ENCODE measurements at places on chromosomes 6 and 20.

DNA sequence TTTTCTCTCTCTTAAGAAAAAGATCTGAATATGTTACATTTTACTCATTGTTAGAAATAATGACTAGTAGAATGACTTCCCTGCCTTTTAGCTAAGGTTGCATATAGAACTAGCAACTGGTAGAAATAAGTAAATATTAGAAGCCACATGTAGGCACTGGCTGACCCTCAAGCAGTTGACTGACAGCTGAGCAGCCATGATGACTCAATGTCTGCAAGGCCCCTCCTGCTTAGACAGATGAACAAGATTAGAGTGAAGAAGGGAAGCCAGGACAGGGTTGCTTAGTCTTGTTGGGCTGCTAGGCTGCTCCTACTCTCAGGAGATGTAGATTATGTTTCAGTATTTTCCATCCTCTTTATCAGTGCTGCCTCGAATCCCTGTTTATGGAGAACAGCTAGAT, 6.5 kb downstream of the MEP1A start:
- DNase-seq, result no peak

- DNase-seq, result no peak
These were observed 40.6 kb upstream of the TPD52L1 start for GRCh38 chr6:125112934-125113333.

DNA sequence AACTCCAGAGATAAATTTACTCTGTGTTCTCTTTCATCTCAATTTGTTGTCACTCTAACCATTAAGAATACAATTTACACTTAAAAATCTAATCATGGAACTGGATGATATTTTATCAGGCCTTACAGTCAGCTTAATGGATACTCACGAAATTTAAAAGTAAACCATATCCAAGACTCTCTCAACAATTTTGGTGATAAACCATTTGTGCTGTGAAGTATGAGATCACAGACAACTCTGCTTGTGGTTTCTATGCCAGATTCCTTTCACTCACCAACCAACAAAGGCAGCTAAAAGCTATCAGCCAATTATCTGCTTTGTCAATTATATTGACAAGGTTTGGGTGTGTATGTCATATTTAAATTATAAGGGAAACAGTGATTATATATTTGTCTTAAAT, 155.8 kb downstream of the TRDN start:
- DNase-seq, result no peak

DNA sequence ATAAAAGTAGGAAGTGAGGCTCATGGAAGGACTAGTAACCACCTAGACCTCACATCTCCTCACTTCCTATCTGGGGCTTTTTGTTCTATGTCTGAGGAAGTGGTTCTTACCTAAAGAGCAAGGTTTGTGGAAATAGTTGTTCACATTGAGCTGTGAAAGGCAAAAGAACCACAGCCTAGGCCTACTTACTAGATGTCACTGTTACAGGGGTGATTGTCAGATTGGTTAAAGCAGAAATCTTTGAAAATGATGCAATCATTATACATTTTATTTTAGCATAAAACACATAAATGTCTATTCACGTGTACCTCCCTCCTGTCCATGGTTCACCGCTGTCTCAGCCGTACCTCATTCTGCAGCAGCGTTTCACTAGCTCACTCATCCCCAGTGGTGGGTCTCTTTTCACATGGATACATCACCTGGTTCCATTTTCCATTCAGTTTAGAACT, 268.8 kb downstream of the TMEM242 start:
- no peak for DNase-seq

DNA sequence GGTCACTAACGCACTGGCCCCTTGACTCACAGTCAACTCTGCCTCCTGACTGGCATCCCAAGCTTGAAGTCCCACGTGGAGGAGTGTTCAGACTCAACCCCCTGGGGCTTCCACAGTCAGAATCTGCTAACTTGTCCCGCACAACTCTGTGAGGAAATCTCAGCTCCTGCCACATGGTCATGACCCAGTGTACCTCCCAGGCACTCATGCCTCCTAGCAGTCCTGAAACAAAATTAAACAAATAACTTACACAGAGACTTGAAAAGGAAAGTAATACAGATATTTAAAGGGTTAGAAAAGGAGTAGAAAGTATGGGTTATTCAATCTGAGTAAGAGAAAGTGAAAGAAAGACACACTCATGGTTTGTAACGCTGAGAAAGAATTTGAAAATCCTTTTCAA, 134.9 kb downstream of the GMDS start:
- DNase-seq, result peak; percentile 51

GRCh38 chr20:49225896-49226295, 6.7 kb downstream of the DDX27 start:
- DNase-seq, result no peak

DNA sequence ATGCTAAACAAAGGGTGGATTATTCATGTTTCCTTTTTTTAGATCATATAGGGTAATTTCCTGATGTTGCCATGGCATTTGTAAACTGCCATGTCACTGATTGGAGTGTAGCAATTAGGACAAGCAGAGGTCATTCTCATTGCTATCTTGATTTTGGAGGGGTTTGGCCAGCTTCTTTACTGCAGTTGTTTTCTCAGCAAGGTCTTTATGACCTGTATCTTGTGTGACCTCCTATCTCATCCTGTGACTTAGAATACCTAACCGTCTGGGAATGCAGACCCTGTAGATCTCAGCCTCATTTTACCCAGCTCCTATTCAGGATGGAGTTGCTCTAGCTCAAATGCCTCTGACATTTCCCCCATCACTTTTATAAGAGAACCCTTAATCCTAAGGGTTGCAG, 53.6 kb downstream of the CDS2 start:
- no peak for DNase-seq

DNA sequence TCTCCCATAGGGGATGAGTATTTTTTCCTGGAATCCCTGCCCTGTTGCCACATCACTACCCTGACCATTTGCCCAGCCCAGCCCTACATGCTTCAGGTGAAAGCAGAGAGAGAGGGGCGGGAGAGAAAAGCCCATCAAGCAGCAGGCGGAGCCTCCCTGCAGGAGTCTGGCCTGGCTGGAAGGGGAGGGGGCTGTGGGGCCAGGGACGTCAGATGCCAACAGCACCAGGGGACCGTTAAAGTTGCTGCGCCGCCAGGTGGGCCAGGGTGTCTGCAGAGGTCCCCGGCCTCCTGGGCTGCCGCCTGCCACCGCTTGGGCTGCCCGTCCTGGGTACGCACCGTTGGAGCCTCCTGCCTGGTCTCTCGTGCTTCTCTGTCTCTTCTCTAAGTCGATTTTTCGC, 757 bp upstream of the R3HDML start:
- no peak for DNase-seq

DNA sequence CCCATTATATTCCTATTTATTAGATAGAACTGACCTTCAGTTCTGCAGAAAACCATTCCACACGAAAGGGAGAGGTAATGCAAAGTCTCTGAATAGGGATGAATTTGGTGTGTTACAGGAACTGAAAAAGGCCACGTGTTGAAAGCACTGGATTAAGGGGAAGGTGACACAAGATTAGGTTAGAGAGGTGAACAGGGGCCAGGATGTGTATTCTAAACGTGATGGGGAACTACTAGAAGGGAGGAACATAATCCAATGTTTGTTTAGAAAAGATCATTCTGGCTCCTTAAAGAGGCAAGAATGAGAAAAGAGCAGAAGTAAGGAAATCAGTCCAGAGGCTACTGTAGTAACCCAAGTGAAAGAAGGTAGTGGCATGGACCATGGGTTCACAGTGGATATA, 6.3 kb upstream of the ZKSCAN8 start:
- no peak for DNase-seq

- no peak for DNase-seq
These were observed 62.4 kb upstream of the QKI start for GRCh38 chr6:163352011-163352685.

DNA sequence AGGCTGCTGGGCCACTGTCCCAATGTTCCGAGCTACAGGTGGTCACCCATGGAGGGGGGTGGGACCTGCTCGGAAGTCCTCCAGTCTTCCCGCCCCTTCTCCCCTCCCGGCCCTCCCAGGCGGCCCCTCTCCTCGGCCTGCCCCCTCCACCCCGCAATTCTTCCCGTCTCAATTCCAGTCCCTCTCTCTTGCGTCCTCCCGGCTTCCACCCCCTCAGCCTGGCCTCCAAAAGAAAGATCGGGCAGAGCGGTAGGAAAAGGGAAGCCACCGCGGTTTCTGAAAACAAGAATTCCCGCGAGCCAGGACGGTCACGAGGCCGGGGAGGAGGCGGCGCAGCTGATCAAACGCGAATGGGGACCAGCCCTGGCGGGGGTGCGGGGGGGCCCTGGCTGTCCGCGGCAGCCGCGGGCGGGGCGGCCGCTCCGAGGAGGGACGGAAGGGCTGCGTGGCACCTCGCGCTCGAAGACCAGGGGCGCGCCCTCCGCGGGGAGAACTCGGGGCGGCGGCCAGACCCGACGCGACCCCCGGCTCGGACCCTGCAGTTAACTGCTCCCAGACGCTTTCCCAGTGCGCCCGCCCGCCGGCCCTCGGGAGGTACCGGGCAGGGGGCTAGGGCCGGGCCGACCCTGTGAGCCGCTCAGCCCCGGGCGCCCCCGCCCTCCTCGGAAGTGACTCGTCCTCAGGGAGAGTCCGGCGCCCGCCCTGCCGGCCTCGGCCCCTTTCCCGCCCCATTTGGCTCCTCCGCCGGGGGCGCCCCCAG, 1.0 kb downstream of the PXDC1 start:
- DNase-seq, result peak; percentile 77

DNA sequence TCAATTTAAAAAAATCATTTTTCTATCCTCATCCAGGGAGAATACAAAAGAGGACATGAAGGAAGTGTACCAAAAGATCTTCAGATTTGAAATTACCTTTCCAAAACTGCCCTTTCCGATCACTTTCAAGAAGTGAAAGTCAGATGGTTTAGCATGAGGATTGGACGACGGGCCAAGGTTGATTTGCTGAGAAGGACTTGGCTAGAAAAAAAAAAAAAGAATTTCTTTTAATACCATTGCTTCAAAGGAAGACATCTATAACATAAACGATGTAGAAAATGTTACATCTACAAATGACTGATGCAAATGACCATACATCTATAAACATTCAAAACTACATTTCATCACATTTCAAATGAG, 120.9 kb upstream of the SLC2A12 start:
- no peak for DNase-seq

DNA sequence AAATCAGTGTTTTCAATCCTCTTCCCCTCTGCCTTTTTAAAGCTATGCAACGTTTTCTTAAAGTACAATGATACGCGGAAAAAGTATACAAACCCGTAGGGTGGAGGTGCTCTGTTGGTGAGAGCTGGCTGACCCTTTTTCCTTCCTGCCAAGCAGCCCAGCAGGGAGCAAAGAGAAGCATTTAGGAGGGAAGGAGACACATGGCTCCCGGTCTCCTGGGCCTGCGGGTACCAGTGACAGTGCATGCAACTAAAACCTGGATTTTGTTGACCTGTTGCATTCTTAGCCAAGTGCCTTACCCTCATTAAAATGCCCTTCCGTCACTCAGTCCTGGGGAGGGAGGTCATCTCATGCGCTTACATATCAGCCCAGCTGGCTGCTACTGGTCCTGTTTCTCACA, 87.2 kb downstream of the SLX4IP start:
- no peak for DNase-seq

- no peak for DNase-seq
These were observed 86.7 kb downstream of the KIF16B start for GRCh38 chr20:16486532-16486931.
